ENCODE measurements at places on chromosomes 13 and 19.
A peak's percentile ranks its signal among the peaks of the same experiment; 100 is the strongest.

DNA sequence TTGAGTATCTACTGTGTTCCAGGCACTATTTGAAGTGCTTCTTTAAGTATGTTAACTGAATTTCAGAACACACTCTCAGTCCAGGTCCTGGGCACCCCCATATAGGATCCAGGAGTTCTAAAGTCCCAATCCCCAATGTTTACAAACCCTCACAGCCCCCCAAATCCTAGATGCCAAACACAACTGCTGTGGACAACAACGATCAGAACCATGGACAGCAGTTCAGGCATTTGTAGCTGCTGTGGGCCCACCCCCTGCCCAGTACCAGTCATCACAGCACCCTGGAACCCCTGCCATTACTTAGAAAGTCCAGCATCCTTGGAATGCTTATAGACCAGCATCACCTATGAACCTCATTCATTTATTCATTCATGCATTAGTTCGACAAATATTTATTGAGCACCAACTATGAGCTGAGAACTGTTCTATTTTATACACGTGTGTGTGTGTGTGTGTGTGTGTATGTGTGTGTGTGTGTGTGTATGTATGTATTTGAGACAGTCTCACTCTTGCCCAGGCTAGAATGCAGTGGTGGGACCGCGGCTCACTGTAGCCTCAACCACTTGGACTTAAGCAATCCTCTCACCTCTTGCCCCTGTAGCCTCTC lies 19.3 kb upstream of the SDHAF1 start:
- DNase-seq: no peak

DNA sequence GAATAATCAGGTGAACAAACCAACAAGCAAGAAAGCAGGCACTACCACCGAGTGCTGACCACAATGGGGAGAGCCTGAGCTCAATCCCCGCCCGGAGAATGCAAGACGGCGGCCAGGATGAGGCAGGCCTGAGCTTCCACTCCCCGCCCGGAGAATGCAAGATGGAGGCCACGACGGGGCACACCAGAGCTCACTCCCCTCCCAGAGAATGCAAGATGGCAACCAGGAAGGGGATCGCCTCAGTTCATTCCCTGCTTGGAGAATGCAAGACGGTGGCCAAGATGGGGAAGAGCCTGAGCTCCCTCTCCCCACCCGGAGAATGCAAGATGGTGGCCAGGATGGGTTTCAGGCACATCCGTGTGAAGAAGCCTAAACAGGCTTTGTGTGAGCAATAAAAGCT lies 24.7 kb upstream of the MIER2 start:
- DNase-seq: no peak

GRCh38 chr13:100899720-100900316 lies 225.2 kb upstream of the TMTC4 start:
- no peak for DNase-seq

DNA sequence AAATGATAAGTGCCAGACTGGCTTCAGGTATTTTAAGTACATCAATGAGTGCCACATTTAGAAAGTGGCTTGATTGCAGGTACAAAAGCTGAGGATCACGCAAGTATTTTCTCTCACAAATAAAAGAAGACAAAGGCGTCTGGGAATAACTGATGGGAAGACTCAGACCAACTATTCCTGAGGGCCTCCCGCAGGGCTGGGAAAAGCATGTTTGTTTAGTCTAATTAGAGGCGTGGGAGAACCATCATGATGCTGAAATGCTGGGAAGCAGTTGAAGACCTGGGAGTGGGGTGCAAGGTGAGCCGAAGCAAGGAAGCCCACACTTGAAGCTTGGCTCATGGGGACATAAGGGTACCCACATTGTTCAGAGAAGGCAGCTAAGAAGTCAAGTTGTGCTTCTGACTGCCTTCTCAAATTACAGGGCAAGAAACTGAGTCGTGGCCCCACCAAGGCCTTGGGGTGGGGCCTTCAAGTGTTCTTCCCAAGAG lies 536.0 kb downstream of the MYO16 start:
- no peak for DNase-seq

DNA sequence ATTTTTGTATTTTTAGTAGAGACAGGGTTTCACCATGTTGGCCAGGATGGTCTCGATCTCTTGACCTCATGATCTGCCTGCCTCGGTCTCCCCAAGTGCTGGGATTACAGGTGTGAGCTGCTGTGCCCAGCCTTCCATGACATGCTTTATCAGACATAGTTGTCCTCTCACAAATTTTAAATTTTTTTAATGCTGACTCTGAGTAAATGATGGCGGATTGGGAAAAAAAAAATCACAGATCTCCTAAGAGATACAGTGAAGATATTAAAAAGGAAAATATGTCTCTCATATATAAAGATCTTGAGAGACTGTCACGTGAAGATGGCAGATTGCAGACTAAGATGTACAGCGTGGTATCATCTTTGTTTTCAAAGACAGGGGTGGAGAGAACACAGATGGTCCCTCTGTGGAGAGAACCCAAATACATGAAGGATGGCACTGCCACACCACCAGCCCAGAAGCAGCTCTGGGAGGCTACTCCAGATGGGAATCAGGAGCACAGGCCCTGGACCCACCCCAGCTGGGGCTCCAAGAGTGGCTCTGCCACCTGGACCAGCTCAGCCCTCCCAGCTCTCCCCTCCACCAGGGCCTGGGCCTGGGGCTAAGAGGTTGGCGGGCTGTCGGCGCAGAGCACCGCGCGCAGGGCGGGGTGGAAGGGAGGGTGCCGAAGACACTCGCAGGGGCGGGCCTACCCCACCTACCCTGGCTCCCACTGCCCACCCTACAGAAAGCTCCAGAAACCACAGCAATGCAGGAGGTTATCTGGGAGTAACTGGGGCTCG lies 20.0 kb upstream of the CCNP start:
- DNase-seq: no peak

GRCh38 chr19:33691030-33691427 lies 69.3 kb downstream of the CHST8 start:
- DNase-seq: no peak

GRCh38 chr19:46303691-46304397 lies 7.0 kb downstream of the HIF3A start:
- no peak for DNase-seq

GRCh38 chr19:49097453-49098288 lies 12.4 kb downstream of the SNRNP70 start:
- no peak for DNase-seq

- no peak for DNase-seq
These were observed 12.2 kb downstream of the RHPN2 start for GRCh38 chr19:33052352-33052972.

DNA sequence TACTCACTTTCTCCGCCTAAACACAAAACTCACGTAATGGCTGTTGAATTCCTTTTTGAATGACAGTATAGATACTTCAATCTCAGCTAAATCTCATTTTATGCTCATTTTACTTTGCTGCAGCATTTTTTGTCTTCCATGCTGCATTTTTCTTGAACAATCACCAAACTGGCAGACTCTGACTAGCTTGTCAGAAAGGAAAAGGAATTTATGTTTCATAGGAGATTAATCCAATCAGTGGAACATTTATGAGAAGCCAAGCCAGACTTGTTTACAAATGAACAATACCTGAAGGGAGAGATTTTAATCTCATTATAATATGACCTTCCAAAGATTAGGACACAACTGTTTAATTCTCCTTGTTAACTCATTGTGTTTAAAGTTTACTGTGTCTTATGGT lies 1044.3 kb downstream of the DIAPH3 start:
- no peak for DNase-seq

DNA sequence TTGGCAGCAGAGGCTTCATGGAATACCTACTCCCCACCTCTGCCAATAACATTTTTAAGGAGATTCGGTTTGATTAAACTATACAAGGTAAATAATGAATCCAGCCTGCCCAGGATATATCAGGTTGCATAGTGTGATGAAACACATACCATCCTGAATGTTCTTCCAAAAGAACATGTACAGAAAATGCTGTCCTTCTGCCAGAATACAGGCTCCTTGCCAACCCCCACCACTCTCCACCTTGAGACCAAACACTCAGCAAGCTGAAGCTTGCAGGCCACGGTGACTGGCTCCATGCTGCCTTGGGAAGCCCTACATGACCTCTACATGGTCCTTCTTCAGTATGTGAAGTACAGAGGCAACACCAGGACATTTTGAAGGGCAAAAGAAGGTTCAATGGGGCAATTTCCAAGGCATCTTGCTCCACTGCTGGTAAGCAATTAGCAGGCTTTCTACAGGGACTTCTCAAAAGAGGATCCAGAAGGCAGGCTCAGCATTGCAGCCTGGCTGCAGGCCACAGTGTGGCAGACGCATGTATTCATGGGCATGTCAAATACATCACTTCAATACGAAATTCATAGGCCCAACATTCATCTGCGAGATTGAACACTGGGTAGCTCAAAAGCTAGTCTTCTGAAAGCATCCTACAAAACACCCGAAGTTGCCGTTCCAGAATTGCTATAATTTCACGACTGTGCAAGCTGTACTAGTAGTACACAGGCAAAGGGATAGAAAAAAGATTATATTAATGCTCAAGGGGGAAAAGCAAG lies 62.4 kb upstream of the SERP2 start:
- peak; percentile 88 for DNase-seq

- DNase-seq: no peak
These were observed 557 bp downstream of the ZNF576 start for GRCh38 chr19:43596842-43597461.

DNA sequence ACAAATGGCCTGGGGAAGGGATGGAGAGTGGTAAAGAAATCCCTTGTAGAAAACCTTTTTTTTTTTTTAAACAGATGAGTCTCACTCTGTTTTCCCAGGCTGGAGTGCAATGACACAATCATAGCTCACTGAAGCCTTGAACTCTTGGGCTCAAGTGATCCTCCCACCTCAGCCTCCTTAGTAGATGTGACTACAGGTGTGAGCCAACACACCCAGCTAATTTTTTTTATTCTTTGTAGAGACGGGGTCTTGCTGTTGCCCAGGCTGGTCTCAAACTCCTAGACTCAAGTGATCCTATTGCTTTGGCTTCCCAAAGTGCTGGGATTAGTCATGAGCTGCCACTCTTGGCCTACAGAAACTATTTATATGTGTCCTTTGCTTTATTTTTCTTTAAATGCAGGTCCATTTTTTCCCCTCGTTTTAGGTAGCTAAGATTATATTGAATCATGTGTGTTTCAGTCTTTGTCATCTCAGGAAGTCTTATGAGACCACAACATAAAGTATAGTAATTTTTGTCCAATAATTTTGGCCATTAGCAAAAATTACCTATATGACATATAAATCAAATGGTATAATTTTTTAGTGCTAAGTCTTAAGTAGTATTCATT lies 10.5 kb downstream of the LPAR6 start:
- no peak for DNase-seq

- DNase-seq: no peak
These were observed 163.5 kb downstream of the COG6 start for GRCh38 chr13:39818953-39819352.

All from vagina (tissue), 2 donors.